Suppressor macrophage treated with lipopolysaccharide for 1 hour (primary cell): ENCODE measurements at places on chromosomes 7 and 10.

- no peak for DNase-seq
These were observed 36.7 kb upstream of the SFTPD start for GRCh38 chr10:79985481-79986072.

DNA sequence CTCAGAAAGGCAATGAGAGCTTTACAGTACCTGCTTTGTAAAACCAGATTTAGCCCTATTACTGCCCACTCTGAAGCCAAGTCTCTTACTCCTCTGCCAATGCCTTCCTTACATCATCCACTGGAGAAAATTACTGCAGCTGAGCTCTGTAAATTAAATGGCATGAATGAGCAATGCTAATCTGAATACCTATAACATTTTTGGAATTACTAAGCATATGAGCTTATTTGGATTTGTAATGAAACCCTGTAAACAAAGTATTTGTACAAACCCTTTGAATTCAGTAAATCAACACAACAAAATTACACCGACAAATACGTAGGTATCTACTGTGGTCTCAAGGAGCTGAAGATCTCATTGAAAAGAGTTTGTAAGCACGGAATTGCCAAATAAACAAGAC is 12.1 kb upstream of the CCNY start:
- DNase-seq: no peak

DNA sequence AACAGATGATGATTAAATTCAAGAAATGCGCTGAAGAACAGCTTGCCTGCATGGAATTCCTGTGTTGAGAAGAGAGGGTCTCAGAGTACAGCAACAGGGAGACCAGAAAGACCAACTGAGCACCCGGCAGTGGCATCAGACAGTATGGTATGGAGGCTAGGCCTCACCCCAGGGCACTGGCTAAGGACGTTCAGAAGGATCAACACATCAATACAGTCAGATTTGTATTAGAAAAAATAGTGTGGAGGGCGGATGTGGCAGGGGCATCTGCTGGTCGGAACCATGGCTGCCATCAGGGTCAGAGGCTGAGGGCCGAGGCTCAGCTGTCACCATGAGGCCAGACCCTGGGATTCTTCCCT is 142.1 kb downstream of the ADARB2 start:
- DNase-seq: no peak

DNA sequence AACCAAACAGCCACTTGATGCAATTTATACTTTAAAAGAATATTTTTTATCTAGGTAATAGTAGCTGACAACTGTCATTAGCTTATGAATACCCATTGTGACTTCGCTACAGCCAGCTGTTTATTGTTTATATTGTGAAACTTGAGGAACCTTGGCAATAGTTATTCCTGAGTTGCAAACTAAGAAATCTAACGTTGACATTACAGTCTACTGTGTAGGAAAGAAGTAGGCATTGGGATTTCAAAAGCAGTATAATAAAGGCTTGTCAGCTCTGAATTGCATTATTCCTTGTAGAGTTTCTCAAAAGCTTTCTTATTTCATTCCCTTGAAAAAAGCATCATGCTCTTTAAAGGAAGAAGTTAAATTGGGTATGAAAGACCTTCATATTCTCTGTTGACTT is 42.7 kb upstream of the OIT3 start:
- peak; percentile 24 for DNase-seq

DNA sequence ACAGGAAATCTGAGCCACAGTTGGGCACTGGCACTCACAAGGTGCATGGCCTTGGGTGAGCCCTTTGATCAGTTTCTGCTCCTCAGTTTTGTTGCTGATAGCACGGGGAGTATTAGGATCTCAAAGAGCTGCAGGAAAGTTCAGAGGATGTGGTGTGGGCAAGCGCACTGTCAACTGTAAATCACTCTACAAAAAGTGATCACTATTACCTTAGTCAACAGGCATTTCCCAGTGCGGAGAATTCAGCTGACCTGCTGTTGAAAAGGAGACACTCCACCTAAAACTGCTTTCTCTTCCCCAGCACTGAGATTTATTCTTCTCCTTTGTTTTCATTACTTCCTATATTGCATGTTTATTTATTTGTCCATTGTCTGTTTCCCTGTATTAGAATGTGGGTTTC is 331.0 kb downstream of the PRPF18 start:
- no peak for DNase-seq

DNA sequence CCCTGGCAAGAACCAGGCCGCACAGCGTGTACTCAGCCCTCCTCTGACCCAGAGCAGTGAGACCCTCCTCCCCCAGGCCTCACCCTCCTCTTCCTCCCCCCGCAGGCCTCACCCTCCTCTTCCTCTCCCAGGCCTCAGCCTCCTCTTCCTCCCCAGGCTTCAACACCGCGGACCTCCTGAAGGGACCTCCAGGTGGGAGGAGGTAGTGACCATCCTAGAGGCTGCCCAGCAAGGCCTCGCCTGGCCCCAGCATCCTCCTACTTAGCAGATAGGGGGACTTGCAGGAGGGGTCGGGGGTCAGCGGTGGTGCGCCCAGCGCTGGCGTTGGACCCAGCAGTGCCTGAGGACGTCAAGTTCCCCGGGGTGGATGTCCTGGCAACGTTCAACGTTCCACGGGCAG is 270.8 kb downstream of the ELFN1 start:
- DNase-seq: no peak
